ENCODE measurements at places on chromosomes 13 and 19.

DNA sequence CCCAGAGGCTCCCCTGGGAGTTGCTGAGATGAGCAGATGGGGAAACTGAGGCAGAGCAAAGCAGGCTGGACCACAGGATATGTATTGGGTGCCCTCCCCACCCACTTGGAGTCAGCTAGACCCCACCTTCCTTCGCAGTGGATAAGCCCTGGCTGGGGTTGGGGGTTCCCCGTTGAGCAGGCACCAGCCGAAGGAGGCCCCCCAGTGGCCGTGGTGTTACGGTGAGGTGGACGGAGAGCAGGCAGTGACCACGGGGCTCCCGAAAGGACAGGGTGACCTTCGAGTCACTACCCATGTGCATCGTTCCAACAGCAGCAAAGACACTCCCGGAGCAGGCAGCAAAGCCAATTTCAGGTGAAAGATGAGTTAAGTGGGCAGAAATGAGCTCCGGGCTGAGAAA is 62.4 kb upstream of the ADGRE5 start:
- no peak for DNase-seq

- no peak for DNase-seq
Measured at GRCh38 chr13:84032116-84032515, 149.8 kb upstream of the SLITRK1 start.

DNA sequence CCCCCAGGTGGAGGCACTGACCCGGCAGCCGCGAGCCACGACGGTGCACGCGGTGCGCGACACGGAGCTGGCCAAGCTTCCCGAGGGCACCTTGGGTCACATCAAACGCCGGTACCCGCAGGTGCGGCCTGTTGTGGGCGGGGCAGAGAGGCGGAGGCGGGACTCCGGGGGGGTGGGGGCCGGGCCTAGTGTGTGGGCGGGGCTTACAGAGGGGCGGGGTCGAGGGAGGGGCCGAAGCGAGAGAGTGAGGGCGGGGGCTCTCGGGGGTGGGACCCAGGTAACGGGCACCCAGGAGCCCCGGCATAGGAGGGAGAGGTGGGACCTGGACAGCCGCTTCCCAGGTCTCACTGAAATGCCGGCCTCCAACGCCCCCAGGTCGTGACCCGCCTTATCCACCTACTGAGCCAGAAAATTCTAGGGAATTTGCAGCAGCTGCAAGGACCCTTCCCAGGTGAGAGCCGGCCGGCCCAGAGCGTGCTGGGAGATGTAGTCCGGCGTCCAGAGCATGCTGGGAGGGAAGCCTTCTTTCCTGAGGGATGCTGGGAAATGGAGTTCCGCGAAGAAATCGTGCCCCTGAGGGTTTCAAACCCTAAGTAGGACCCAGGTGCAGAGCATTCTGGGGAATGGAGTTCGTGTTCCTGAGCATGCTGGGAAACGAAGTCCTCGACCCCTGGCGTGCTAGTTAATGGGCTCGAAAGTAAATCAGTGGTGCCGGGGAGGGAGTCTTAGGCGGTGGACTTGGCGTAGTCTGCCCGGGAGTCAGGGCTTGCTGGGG is 15.7 kb downstream of the PNPLA6 start:
- no peak for DNase-seq

GRCh38 chr19:44280916-44281315 is 21.2 kb downstream of the ZNF233 start:
- no peak for DNase-seq

DNA sequence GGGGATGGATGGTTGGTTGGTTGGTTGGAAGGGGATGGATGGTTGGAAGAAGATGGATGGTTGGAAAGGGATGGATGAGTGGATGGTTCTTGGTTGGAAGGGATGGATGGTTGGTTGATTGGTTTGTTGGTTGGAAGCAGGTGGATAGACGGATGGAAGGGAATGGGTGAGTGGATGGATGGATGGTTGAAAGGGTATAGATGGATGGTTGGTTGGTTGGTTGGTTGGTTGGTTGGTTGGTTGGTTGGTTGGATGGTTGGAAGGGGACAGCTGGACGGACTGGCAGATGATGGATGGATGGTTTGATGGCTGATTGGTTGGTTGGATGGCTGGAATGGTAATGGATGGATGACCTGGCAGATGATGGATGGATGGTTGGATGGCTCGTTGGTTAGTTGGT is 11.8 kb upstream of the HSH2D start:
- no peak for DNase-seq

DNA sequence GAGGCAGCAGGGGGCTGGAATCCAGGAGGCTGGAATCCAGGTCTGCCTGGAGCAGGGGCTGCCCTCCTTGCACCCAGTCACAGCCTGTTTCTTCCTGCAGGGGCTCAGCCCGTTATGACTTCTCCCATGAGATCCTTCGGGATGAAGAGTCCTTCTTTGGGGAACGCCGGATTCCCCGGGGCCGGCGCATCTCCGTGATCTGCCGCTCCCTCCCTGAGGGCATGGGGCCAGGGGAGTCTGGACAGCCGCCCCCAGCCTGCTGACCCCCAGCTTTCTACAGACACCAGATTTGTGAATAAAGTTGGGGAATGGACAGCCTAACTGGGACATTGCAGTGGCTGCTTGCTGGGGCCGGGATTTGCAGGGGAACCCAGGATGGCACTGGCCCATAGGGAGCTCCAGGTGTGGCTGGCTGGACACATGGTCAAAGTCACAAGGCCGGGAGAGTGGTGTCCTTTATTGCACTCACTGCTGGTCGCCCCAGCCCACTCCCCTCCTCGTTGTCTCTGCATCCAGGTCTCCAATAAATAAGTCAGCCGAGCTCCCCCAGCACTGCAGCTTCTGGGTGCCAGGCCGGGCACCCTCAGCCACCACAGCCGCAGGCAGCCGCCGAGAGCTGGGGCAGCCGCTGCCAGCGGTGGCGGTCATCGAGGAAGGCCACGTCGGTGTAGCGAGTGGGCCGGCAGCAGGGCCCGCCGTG is 872 bp downstream of the PSPN start:
- no peak for DNase-seq

GRCh38 chr13:23686948-23687347 is 116.7 kb downstream of the TNFRSF19 start:
- DNase-seq = no peak

DNA sequence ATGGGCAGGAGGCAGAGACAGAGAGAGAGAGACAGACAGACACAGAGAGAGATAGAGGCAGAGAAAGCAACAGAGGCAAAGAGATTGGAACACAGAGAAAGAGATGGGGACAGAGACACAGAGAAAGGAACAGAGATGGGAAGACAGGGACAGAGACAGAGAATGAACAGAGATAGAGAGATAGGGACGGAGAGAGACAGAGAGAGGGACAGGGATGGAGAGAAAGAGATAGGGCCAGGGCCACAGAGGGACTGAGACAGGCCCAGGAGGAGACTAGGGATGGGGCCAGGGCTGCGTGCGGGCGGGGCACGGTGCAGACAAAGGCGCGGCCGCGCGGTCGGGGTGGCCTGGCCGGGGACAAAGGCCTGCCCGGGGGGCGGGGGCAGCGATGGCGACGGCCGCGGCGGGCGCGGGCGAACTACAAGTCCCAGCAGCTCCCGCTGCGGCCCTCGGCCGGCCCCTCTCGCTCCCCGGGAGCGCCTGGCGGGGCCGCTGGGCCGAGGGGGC is at the start of gene ZNF358:
ZNF358 (plus strand) TSS at position 459 of the 507 bp plus-strand sequence. CDS start 3,140 bp downstream, outside the sequence.
- DNase-seq = no peak

- no peak for DNase-seq
Measured at GRCh38 chr13:80359778-80360452, 19.0 kb upstream of the SPRY2 start.

DNA sequence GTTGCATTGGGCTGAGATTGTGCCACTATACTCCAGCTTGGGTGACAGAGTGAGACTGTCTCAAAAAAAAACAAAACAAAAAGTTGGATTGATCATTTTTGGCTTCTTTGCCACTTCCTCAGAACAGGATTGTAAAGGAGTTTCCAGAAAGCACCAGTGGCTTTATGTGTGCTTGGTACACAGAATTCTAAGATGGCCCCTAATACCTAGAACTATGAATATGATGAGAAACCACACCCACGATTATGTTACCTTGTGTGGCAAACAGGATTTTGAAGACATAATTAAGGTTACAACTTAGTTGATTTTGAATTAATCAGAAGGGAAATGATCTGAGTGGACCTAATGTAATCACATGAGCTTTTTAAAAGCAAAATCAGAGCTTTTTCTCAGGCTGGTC is 26.5 kb downstream of the CEACAM1 start:
- no peak for DNase-seq

DNA sequence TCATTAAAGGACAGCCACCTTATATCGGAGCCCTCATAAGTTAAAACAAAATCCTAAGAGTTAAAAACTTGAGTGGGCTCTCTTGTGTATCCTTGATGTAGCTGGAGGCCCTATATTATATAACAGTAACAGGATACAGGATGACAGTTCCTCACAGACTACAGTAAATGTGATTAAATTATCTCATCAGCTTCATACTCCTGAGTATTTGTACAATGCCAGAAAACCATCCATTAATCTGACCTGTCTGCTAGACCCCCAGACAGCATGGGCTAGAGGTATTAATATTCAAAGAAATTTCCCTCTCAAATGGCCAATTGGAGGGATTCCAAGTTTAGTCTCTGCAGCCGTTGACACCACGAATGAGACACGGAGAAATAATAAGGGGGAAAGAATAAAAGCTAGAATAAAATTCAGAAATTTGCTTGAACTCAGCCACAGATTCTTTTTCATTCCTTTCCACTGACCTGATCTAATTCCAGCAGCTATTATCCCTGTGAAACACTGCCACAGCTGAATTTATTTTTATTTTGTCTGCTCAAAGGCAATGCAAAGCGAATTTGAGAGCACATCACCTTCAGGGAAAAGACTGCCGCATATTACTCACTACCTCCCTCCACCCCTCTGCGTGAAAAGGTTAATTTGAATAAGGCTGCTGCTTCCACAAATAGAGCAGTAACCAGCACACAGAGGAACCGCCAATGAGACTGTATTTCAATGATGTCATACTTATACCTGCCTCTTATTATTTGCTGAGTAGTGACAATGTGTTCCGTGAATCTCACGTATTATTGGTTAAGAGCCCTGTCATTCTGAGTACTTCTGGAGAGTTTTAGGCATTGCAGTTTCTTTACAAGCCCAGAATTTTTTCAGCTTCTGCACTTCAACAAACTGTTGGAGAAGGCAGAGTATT is 155.9 kb upstream of the KLF12 start:
- no peak for DNase-seq

- DNase-seq = no peak
Measured at GRCh38 chr19:10305139-10305806, 4.3 kb downstream of the ZGLP1 start.

DNA sequence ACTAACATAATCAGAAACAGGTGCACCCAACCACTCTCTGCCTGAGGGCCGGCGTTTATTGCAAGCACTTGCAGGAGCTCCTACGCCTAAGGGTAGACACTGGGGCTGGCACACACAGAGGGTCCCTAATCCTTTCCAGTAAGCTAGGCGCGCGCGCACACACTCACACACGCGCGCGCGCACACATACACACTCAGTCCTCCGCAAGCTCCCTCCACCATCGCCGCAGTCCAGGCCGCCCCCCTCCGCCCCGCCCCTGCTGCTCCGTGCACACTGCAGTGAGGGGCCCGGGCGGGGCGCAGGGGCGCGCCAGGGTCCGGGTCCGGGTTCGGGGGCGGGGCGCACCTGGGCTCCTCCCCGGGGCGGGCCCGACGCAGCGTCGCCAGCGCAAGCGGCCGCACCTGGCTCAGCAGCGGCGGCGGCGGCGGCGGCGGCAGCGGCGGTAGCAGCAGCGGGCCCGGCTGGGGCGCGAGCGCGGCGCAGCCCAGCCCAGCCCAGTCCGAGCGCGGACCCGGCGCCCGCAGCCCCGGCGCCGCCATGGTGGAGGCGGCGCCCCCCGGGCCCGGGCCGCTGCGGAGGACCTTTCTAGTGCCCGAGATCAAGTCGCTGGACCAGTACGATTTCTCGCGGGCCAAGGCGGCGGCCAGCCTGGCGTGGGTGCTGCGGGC is at the start of gene CAMSAP3:
CAMSAP3 (plus strand) TSS at position 398 of the 668 bp plus-strand sequence; CDS start at position 538, 140 bp downstream.
- DNase-seq = no peak

GRCh38 chr13:114069376-114070097 is 62.9 kb downstream of the RASA3 start:
- no peak for DNase-seq

DNA sequence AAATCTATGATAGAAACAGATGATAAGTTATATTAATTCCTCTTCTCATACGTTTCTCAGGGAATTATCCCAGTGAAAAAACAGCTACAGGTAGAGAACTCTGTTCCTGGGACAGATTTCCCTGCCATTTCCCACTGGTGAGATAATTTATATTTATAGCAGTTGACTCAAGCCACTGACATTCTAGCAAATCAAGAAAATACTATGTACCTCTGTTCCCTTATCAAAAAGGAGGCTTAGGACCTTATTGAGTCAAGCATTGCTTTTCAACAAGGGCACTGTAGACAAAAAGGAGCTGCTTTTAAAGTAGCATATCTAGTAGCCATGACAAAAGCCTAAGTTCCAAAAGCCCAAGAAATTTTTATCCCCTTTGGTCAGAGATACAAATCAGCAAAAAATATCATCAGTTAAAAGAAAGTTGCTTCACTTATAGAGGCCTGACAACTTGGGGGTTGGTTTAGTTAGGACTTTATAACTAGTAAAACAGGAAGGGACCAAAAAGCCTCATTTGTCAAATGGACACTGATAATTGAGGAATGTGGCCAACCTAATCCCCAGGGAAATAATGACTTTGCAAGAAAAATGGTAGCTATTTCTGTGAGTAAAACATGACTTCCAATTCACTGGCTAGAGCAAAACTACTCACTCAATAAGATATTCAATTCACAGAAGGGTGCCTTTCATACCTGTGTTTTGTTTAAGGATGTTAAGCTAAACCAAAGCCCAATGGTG is 652.5 kb downstream of the SLITRK1 start:
- no peak for DNase-seq

DNA sequence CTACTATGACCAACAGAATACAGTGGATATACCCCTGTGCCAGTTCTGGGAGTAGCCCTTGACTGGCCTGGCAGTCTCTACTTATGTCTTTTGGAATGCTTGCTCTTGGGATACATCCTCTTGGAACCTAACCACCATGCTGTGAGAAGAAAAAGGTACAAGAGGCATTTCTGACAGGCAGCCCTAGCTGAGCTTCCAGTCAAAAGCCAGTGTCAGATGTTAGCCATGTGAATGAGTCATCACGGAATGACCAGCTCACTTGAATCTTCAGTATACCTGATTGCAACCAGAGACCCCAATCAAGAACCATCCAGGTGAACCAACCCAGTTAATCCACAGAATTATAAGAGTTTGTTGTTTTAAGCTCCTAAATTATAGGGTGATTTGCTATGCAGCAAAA is 4.1 kb downstream of the CCDC169 start:
- no peak for DNase-seq

GRCh38 chr13:98797456-98797855 is 45.0 kb upstream of the SLC15A1 start:
- no peak for DNase-seq

GRCh38 chr13:76116751-76117360 is 480.7 kb downstream of the LMO7 start:
- DNase-seq = no peak

- DNase-seq = no peak
Measured at GRCh38 chr19:33298146-33298911, 4.0 kb downstream of the CEBPA start.

- peak; percentile 32 for DNase-seq
Measured at GRCh38 chr13:108155185-108156106, 59.9 kb downstream of the LIG4 start.
